Activated effector memory CD4-positive, alpha-beta T cell treated with anti-CD3 and anti-CD28 coated beads, Interleukin-2, amount 50 U/mL, for 16 hours (primary cell): ENCODE measurements at places on chromosomes 5 and 9.

GRCh38 chr9:109258481-109259302 is 62.2 kb downstream of the EPB41L4B start:
- no peak for DNase-seq

DNA sequence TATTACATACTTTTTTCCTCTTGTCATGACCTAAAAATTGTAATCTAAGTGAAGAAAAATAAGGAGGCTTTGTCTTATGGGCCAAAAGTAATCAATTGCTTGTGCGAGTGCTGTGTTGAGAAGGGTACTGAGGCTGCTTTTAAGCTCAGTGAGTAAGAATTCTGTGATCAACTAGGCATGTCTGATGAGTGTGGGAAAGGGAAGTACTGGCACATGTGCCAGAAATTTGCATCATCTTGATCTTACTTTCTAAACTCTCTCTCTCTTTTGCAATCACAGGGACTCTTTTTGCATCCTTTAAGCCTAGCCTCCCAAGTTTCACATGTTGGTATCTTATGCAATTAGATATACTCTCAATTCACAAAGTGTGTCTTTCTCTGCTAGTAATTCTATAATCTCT is 329.9 kb downstream of the KIF4B start:
- no peak for DNase-seq

DNA sequence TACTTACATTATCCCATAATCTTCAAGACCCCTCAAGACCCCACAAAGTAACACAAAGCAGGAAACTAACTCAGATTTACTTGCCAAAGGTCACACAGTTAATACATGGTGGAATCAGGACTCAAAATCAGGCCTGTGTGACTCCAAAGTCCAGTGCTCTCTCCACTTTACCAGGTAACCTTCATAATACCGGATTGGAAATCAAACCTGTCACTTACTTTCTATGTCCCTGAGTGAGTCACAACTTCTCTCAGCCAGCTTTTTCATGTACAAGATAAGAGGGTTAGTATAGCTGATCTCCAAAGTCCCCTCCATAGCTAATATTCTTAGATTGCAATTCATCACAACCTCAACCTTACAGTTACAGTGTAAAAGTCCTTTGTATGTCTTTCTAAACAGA is 17.1 kb downstream of the STRBP start:
- no peak for DNase-seq

GRCh38 chr5:142427529-142427928 is 102.7 kb upstream of the SPRY4 start:
- no peak for DNase-seq

DNA sequence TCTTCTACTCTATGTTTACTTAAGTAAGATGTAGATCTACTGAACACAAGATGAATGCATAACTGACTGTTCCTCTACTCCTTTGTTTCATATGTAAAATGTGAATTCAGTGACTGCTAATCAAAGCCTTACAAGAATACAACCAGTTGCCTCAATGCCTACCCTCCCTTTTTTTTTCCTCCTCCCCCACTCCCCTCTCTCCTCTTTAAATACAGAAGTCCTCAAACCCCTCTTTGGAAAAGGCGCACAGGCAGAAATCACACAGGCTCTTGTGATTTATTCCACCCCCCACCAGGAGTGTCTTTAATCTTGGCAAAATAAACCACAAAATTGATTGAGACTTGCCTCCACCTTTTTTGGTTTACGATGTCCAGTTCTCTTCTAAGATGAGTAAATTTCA is 398.5 kb downstream of the DMAC1 start:
- no peak for DNase-seq

DNA sequence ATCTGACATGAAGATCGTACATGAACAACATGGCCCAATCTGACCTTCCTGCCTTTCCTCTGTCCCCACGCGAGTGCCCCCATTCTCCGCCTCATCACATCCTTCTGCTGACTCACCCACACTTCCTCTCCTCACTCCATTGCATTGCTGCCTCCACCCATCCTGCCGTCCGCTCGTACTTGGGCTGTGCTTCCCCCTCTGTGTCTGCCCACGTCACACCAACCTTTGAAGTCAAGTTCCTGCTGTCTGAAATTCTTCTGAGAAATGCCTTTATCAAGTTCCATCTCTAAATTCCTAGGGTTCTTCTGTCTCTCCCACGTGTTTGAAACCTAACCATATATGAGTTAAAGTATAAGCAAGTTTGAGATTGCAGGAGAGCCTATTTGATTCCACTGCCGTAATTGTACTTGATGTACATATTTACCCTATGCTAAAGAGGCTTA is 18.0 kb upstream of the STARD4 start:
- DNase-seq, result peak; percentile 91

- no peak for DNase-seq
Measured at GRCh38 chr5:33937017-33937706, 976 bp downstream of the RXFP3 start.

DNA sequence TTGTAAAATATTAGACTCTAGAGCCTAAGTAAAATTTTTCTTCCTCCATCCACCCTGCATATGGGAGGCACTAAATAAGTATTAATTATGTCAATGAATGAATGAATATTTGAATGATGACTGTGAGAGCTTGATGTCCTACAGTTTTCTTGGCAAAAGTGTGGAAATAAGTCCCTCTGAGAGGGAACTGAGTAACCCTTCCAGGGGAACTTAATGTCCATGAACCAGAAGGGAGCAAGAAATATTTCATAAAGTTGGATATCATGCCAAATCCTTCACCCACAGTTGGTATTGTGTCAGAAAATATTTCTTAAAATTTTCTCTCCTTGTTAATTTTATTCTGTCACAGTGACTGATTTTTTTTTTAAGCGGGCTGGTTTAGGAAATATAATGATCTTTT is 36.6 kb downstream of the NNT start:
- no peak for DNase-seq

GRCh38 chr5:129899454-129899853 is 4.8 kb upstream of the CHSY3 start:
- no peak for DNase-seq

- peak; percentile 78 for DNase-seq
Measured at GRCh38 chr9:89523948-89524347, 26.0 kb upstream of the SEMA4D start.

DNA sequence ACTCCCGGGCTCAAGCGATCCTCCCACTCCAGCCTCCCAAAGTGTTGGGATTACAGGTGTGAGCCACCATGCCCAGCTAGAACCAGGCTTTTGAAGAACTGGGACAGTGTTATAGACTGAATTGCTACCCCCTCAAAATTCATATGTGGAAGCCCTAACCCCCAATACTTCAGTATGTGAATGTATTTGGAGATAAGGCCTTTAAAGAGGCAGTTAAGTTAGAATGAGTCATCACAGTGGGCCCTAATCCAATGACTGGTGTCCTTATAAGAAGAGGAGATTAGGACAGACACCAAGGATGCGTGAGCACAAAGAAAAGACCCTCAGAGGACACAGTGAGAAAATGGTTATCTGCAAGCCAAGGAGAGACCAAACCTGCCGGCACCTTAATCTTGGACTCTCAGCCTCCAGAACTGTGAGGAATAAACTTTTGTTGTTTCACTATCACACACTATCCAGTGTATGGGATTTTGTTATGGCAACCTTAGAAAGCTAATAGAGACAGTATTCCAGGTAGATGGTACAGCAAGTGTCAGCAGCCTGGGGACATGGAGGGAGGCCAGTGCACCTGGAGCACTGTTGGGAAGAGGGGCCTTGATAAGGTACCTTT is 31.4 kb upstream of the ERGIC1 start:
- peak; percentile 33 for DNase-seq

DNA sequence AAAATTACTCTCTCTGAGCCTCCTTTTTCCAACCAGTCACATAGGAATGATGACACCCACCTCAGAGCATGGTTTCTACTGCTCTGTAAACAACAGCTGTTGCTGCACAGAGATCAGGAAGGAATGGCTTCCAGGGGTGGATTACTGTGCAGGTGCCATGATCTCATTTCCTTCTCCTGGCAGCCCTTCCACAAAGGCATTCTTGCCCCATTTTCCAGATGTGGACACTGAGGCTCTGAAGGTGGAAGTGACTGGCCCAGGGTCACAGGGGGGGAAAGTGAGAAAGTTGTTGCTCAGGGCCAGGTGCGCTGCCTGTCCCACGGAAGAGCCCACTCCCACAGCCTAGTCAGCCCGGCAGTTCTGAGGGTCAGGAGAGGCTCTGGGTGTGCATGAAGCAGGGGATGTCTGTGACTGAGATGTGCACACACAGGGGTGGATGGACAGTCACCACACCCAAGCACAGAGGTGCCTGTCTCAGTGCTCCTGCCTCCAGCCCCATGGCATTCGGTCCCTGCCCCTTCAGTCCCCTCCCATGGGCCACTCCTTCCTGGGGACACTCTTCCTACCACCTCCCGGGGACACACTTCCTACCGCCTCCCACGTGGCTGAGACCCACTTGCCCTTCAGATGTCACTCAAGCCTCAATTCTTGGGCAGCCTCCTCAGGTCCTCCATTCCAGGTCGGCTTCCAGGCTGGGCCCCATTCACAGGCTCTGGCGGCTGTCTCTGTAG is 17.0 kb downstream of the FGFR4 start:
- no peak for DNase-seq

DNA sequence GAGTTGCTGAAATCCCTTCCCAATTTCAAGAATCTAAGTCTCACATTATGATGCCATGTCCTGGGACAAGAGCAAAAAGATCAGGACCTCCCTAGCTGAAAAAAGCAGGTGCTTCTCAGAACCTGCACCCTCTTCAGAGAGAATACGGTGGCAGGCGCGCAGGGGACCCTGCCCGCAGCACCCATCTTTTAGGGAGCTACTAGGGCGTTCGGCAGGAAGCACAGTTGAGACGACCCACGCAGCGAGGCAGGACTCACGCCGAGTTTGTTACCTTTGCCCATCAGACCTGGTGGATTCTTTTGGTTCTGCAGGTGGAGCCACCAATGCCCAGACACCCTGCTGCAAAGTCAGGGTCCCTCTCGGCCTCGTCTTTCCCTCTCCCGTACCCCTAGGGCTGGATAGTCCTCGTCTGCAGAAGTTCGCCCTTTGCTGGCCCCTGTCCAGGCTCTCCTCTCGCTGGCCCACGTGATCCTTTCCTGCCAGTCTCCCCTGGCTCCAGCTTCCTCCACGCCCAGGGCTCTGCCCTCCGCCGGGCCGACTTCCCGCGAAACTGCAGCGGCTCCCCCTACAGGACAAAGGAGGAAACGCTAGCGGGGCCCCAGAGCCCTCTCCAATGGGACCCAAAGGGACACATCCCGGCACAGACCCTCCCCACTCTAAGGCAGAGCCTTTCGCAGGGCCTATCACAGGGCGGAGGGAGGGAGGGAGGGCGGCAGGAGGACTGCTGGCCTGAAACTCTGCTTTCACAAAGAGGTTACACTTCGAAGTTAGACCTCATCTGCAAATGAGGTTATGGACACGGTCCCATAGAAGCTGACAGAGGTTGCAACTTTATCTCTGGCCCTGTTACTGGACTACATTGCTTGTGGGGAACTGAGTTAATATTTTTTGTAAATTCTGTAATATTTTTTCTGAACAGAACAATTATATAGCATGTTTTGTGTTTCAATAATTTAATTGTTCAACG is 28.8 kb downstream of the TMEM174 start:
- DNase-seq, result peak; percentile 88

DNA sequence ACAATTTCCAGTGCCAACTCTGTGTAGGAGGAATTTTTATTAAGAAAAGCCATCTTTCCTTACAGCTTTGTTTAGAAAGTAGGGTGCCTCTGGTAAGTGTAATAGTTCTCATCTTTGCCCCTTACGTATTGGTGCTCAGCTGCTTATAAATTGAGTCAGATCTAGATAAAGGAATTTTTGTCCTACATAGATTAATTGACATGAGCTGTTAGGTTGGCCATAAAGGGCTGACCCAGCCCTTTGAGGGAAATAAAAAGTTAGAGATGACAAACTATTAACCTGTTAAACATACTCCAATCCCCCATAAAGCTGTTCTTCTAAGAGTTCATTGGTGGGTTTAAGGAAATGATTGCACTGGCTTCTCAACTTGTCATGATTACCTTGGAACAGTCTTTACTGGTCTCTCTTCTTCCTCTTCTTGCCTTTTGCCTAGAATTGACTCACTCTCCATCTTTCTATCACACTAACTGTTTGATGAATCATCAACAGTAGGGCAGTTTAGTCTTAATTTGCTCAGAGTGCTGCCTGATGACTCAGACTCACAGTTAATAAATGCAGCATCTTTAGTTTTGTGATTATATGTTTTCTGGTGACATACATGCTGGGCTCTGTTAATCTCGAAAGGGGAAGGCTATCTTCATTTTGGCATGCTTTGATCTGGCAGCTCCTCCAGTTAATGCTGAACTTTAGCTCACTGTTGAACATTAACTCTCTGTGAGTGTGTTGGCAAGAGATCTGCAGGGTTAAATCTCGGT is 51.7 kb downstream of the ARHGAP26 start:
- DNase-seq, result no peak

DNA sequence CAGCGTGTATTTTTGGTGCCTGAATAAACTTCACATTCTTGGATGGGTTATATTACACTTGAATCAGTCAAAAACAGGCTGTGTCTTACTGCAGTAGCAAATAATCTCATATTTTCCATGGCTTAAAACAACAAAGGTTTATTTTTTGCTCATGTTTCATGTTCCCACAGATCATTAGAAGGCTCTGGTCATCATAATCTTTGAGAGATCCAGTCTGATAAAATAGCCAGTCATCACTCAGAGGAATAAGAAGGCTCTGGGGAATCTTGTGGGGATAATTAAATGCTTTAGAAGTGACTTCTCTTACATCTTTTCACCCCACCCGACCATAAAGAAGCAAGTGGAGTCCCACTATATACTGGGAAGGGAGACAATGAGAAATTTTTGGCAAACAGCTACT is 417.7 kb downstream of the PSAT1 start:
- no peak for DNase-seq
